ENCODE measurements at places on chromosomes 7 and 10.

DNA sequence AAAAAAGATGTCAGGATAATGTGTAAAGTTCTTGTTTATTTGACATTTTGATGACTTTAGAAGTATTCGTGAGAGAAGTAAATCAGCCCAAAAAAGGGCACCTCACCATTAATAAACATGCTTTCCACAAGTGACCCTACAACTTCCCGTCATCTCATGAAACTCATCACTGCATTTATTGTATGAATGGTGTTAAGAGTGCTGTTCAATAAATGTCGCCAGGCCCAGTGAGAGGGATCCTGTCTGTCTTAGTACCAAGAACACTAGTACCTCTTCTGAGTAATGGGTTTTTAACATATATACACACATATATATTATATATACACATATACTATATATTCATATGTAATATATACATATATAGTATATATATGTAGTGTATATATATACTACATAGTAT, 61.9 kb downstream of the TMEM26 start:
- no peak for DNase-seq

GRCh38 chr7:35749556-35749955, 51.3 kb upstream of the SEPTIN7 start:
- DNase-seq: no peak

- no peak for DNase-seq
These were observed 194.9 kb downstream of the KCNMA1 start for GRCh38 chr10:77442699-77443189.

- no peak for DNase-seq
These were observed 166.6 kb upstream of the MKLN1 start for GRCh38 chr7:131161103-131161502.

DNA sequence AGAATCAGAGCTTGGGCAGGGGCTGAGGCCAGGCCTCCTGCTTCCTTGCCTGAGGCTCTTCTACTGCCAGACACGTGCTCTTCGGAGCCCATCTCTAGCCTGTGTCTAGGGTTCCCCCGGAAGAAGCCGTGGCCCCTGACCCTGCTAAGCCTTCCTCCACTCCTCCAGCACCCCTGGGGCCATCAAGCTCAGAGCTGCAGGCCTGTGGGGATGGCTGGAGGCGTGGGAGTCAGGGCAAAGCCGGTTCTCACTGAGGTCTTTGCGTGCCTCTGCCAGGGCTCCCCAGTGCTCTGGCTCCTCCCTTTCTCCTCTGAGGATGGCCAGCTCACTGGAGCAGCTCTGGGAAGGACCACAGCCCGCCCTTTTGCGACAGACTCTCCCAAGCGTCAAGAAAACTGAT, 34.4 kb downstream of the GHRHR start:
- no peak for DNase-seq

DNA sequence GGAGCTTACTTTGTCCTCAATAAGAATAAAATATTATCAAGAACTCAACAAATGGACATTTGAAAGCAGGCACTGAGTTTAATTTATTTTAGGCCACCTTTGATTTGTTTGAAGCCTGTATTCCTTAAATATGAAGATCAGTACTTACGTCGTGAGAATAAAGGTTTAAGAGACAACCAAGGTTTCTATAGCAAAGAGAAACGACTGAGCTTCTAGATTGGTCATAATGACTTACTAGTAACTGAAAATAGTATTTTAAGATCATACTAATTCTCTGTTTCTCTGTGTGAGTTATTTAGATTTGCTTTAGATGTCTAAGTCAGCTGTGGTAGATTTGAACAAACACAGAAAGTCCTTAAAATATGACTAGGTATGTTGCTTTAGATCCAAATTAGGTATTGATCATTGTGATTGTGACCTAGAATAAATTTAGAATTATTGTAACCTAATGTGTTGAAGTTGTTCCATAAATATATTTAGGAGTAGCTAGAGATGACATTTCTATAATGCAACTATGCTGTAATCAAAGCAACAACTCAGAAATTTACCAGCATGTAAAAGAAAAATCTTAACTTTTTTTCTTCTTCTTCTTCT, 2.4 kb upstream of the GLCCI1 start:
- DNase-seq: no peak

DNA sequence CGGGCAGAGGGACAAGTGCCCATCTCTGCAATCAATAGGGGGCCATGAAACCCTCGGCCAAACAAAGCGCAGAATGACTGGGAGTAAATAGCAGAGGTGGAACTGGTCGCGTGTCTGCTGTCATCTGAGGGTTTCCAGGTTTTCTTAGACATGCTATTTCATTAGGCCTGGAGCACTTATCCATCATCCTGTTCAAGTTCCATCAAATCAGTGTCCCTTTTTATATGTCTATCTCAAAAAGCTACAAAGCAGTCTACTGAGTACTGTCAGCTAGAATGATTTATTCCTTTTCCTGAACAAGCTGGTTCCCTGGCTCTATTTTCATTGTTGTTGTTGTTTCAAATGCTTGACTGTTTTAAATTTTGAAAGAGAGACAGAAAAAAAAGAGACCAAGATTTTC, 590.5 kb downstream of the PARD3 start:
- no peak for DNase-seq

All from stimulated activated CD8-positive, alpha-beta memory T cell treated with anti-CD3 and anti-CD28 coated beads, Interleukin-4, amount 100 ng/mL, for 4 hours (primary cell).